ENCODE measurements at places on chromosomes 12 and 14.

DNA sequence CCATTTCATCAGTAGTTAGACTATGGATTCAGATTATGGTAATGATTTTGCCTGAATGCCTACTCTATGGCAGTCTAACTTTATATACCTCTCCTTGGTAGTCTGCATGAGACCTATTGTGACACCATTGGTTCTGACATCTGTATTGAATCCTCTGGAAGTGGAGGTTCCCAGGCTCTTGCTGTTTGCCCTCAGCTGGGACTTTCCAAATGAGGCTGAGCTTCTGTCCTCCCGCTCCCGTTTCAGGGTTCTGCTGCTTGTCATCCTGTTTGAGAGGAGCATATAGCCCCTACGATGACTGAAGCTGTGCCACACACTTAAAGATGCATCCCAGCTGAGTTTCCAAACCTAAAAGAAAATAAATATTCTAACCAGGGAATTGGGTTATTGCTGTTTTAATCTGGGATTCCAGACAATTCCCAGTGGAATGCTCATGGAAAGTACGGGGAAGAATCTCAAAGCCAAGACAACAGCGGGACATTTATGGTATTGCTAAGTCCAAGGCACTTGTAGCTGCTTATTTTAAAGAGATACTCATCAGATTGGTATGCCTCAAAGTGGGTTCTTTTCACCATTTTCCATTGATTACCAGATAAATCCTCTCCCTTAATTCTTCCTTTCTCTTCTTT lies 105.9 kb downstream of the ETV6 start:
- DNase-seq = no peak

DNA sequence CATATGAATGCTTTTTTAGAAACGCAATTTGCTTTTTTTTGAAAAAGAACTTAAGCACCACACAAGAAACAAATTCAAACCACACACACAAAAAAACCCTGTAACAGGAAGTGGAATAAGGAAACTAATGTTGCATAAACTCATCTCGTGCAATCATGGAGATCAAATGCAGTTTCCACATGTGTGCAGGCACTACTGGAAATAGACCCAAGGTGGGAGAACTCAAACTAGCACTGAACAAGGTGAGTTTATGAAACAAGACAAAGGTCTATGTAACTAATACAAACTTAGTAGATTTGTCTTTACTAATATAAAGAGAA lies 17.5 kb downstream of the NIN start:
- peak; percentile 47 for DNase-seq

GRCh38 chr12:104740668-104741067 lies 217.4 kb downstream of the SLC41A2 start:
- DNase-seq = no peak

GRCh38 chr14:95163132-95163531 lies 5.8 kb upstream of the DICER1 start:
- no peak for DNase-seq

DNA sequence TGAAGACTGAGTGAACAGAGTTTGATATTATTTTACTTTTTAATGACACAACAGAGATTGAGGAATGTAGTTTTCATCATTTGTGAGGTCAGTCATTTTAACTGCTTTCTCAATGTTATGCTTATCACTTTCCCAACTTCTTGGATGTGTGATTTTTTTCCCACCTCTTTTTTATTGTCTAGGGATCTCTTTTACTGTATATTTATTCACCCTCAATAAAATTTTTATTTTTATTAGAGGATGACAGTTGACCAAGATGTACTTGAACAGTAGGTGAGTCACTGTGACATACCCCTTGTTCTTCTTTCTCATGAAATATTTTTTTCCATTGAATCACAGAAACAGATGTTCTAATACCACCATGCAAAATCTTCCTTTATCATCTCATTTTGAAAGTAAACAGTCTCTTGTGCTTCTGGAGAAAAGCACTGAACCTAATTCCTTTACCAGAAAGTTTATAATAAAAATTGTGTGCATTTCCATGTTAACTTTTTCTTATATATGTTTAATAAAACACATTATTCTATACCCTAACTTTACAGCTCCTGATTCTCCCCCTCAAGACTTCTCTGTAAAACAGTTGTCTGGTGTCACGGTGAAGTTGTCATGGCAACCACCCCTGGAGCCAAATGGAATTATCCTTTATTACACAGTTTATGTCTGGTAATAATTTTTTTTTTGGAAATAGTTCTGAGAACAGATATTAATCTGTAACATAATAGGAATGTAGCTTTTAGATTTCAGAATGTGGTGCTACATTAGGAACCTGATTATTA lies 65.9 kb downstream of the PTPRQ start:
- DNase-seq = peak; percentile 84

GRCh38 chr12:53065470-53065869 lies 13.7 kb downstream of the SPRYD3 start:
- no peak for DNase-seq

DNA sequence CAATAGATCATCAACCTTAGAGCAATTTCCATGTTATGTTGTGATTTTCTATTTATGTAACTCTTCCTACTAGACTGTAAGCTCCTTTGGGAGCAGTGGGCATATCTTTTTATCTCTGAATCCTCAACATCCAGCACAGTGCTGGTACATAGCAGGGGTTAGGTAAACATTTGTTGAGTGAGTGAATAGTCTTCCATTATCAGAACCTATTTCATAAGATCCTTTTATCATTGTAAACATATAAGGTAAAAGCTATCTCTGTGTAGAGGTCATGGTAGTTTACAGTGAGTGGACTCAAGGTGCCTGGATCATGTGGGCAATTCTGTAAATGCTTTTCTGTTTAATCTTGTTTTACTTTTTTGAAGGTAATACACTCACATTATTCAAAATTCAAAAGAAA lies 15.1 kb downstream of the FKBP11 start:
- DNase-seq = no peak
